Muscle of arm (tissue), 14 donors: ENCODE measurements at places on chromosomes 7 and 10.

DNA sequence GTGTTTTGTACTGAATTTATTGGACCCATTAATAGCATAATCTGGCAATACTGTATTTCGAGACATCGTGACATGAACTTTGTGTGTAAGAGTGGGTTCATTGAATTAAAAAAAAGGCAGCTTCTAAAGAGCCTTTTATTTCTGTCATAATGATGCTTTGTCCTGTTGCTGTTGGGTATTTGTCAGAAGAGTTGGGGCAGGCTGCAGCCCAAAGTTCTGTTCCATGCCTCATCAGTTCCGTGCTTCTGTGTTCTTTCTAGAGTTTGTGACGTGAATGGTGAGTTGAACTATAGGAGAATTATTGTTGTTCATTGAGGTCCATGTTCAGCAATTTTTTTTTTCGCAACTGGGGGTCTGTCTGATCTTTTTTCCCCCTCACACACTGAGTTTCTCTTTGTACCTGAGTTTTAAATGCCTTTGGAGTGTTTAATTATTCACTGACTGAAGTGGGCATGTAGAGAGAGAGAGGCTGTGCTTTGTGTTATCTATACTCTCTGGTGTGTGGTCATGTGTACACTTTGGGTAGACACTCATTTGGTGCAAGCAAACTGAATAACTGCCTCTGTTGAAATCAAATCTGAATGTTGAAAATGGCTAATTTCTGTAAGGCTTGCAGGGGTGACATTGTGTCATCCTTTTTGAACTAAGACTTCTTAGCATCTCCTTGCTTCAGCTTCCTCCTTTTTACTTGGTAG is 69.8 kb downstream of the ADD3 start:
- DNase-seq = no peak

DNA sequence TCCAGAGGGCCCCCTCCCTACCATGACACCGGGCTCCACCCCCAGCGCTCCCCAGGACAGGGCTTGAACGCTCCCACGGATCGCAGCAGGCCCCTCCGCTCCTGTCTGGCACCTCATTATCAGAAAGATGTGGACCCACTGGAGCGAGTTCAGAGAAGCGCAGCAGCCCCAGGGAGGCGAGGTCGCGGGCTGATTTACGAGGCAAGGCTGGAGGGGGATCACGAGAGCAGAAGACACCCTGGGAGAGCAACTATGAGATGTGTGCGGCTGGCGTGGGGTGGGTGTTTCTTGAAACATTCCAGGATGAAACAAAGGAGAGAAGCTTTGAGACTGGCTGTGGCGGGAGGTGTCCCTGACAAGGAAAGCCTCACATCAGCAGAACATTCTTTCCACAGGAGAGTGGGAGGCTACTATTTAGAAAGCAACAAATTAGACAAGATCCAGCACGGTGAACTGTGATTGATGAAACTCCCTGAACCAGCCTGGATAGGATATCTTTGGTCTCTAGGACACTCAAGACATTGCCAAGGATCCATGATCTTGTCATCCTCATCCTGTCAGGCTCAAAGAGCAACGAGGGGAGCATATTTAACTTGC is 66.0 kb downstream of the JCAD start:
- DNase-seq = no peak

DNA sequence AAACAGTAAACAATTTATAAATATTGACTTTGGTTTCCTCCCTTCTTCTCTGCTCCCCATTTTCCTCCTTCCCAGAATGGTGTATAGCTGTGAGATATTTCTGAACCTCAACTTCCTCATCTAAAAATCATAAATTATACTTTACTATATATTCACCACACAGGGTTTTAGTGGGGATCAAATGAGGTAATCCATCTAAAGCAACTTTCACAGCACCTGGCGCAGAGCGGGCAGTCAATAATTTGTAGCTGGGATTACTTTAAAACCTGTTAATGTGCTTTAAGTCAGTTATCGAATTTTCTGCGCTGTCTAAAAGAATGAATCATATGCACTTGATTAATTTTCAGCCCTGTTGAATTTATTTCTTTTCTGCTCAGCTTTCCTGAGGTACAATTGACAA is 172.7 kb downstream of the PTEN start:
- no peak for DNase-seq

DNA sequence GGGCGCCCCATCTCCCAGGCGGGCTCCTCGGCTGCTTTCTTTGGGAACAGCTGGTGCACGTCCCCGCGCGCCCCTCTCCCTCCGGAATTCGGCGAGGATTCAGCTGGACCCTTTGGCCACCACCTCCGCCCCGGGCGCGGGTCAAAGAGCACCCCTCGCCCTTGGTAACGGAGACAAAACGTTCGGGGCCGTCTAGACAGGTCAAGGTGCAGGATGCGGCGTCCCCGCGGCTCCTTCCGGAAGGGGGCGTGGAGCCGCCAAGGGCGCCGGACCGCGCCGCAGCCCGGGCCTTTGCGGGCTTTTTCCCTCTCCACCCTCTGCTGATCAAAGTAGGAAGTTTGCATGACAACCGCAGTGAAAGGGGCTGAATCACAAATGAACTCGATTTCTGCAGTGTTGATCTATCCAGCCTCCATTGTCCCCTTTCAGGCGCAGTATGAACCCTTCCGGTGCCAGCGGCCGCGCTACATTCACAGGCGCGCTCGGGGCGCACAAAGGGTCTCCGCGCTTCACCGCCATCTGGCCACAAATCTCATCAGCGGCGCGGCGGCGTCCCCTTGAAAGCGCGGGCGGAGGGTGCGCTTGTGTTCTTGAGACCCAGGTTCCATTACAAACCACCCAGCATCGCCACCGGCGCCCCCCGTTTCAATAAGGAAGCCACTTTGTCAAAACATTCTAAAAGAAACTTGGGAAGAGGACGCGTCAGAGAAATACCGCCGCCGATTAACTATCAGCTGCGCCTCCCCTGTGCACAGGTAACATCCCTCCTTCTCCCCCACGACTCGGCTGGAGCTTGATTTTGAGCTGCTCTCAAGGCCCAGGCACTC is 36.4 kb downstream of the CNPY1 start:
- no peak for DNase-seq

DNA sequence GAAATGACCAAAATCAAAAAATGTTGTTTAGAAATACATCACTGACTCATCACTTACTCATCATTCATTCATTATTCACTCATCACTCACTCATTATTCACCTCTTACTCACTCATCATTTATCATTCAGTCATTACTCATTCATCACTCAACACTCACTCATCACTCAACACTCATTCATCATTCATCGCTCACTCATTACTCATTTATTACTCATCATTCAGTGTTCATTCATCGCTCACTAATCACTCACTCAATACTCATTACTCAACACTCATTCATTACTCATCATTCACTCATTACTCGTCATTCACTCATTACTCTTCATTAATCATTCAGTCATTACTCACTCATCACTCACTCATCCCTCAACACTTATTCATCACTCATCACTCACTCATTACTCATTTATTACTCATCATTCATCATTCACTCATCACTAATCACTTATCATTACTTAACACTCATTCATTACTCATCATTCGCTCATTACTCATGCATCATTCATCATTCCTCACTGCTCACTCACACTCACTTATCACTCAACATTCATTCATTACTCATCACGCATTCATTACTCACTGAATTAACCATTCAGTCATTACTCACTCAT is 238.5 kb downstream of the ADARB2 start:
- no peak for DNase-seq

GRCh38 chr10:24983130-24983529 is 30.7 kb upstream of the PRTFDC1 start:
- no peak for DNase-seq

- no peak for DNase-seq
Measured at GRCh38 chr10:33326933-33327332, 7.5 kb downstream of the NRP1 start.

GRCh38 chr7:34886856-34887255 is 150.4 kb downstream of the DPY19L1 start:
- no peak for DNase-seq

- DNase-seq = no peak
Measured at GRCh38 chr10:81027223-81027622, 489.5 kb downstream of the SH2D4B start.

DNA sequence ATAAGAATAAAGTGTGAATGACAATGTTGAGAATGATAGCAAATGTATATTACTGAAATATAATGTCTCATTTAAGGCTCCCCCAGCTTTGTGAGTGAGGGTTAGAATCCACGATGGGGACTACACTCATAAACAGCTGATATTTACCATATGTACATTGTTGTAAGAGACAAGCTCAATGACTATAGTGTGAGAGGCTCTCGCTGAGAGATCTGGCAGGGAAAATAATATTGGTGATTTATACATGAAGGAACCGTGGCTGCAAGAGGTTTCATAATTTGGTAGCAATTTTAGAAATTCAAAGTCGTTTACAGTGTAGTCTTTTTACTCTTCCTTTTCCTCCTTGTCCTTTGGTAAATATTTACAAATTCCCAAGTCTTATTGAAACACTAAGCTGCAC is 342.2 kb upstream of the AKR1E2 start:
- DNase-seq = no peak

- peak; percentile 25 for DNase-seq
Measured at GRCh38 chr7:55593515-55594318, 21.4 kb upstream of the VOPP1 start.

GRCh38 chr7:45975847-45976484 is 54.9 kb upstream of the IGFBP3 start:
- no peak for DNase-seq

- no peak for DNase-seq
Measured at GRCh38 chr10:14529351-14529750, 198.6 kb upstream of the FRMD4A start.

DNA sequence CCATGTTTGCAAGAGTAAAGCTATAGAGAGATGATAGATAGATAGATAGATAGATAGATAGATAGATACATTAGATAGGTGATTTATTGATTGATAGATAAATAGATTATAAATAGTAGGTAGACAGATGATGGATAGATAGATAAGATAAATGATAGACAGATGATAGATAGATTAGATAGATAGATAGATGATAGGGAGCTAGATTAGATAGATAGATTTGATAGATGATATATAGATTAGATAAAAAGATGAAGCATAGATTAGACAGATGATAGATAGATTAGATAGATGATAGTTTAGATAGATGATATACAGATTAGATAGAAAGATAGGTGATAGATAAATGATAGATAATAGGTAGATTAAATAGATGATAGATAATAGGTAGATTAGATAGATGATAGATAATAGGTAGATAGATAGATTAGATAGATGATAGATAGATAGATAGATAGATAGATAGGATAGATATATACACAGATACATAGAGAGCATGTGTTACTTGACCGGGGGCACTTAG is 243.3 kb upstream of the FOXK1 start:
- no peak for DNase-seq

DNA sequence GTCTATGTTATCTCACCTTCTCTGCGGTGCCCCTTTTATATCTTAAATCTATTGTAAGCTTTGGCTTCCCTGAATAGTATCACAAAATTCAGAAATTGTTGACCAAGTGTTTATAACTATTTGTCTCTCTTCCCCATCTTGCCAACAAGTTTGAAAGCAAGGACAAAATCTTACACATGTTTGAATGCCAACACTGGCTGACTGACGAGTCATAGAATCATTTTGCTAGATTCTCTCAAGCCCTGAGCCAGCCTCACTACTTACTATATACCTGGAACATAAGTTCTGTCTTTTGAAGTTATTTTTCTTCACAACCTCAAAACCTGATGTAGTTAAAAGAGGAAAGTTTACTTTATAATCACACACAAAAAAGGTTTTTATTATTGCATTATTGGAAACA is 700.7 kb downstream of the PHTF2 start:
- DNase-seq = no peak

GRCh38 chr7:12729112-12729511 is 41.7 kb downstream of the ARL4A start:
- DNase-seq = no peak

- peak; percentile 27 for DNase-seq
Measured at GRCh38 chr7:14988941-14989340, 86.4 kb upstream of the DGKB start.

DNA sequence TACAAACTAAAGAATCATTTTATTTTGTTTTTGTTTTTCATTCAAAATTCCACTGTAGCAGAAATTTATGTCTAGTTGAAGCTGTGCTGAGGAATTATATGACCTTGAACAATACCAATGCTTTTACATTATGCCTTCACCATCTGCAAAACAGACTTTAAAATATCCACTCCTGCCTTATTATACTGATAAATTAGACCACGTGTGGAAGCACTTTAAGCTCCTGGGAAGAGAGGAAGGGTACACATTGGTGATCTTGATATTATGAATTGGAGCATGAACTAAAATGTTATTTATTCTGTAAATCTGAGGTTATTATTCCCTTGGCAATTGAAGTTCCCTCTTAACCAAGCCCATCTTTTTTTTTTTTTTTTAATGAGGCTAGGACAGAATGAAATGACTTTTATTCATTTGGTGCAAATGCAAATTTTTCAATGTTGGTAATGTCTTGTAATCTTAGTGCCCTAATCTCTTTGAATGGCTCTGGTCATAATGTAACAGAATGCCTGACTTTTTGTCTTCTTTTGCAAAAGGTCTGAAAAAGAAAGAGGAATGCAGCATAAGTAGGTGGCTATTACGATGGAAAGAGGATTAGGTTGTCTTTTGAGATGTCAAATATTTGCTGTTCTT is 139.9 kb upstream of the COBL start:
- no peak for DNase-seq

DNA sequence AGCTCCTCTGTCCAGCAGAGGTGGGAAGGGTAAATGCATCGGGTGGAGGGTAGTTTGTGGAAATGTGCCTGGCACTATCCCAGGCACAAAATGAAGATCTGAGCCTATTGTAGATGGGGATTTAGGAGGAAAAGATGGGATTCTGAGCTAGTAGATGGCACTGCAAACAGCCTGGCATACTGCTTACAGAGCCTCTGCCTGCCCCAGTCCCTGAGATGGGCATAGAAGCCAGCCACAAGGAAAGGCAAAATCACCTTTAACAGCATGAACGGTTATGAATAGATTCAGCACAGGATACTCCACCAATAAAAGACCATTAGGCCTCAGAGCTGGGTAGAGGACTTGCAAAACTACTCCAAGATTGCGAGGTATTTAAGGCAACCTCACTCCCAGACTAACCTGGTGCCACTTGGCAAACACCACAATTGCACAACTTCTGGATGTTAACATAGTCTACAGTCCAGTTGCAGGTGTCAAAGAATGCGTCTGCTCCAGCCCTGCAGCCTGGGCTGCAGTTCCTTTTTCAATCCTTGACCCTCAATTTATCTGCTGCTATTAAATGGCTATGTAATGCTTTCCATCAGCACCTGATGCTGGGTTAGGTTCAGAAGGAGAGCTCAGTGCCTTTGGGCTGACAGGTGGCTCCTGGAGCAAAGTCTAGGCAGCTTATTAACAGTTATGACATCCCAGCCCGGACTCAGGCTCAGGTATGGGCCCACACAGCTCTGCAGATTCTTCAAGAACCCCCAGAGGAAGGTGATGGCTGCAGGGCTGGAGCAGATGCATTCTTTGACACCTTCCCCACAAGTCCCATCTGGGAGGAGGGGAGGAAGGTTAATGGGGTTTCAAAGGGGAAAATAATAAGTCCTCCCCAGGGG is 34.0 kb downstream of the CDHR3 start:
- no peak for DNase-seq

DNA sequence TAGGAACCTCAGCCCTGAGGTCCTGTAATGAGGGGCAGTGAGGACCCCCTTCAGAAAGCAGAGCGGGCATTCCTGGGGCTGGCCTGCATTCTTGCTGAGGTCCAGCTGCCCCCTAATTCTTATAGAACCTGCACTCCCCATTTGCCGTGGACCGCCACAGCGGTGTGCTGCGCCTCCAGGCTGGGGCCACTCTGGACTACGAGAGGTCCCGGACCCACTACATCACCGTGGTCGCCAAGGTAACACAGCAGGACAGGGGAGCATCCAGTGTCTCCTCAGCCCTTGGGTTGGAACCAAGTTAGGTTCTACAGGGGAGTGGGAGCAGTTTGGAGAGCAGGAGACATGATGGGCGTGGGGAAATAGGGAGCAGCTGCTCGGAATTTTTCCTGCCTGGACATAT is 7.3 kb downstream of the CDHR1 start:
- no peak for DNase-seq
